Purkinje cell (primary cell): ENCODE measurements at places on chromosomes 3 and 15. TPM values are rescaled to one million over a fixed set of nuclear protein-coding genes. Genes with fewer than 3 reads are reported as not detected.

Gene FBXW12
- polyA plus RNA-seq = 0.17 TPM in 1 of 2 replicates, not detected in the other

Gene SLITRK3
- 2.3 and 5.0 TPM in 2 replicates for polyA plus RNA-seq

Gene CCR2
- not detected in 2 replicates for polyA plus RNA-seq

Gene FGD5
- polyA plus RNA-seq = 0.09 and 0.57 TPM in 2 replicates

Gene ITIH3
- polyA plus RNA-seq = not detected in 2 replicates

Gene SST
- polyA plus RNA-seq = 178 TPM in 1 of 2 replicates, not detected in the other

Gene FSTL1
- 1.7 and 2.1 TPM in 2 replicates for polyA plus RNA-seq

Gene RCCD1
- polyA plus RNA-seq = 0.66 and 1.2 TPM in 2 replicates

Gene RNF13
- polyA plus RNA-seq = 267 and 428 TPM in 2 replicates

Gene CAMKV
- polyA plus RNA-seq = 0.11 and 22.0 TPM in 2 replicates
